NCI-H2107 (cell line): ENCODE measurements at places on chromosomes 11 and 22.

DNA sequence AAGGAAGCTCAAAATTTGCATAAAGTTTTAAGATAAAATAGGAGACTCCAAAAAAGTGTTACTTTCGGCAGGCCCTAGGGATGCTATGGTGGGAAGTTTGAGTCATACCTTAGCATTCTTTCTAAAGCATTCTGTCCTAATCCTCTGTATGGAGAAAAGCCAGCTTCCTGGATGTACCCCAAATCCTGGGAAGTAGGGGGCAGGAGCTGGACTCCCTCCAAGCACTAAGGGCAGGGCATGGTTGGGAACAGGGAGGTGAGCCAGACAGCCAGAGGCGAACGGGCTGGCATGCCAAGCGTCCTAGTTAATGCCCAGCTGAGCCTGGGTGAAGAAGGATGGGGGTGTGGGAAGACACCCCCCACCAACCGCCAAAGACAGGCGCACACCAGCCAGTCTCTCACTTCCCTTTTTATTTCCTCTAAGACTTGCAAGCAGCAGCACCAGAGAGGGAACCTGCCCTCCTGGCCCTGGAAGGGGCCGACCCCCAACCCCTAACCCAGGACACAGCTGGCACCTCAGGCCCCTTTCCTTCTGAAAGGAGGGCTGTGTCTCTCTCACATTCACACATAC, 23.9 kb downstream of the RTN4RL2 start:
- DNase-seq = no peak

GRCh38 chr11:68276861-68277260, 5.1 kb upstream of the C11orf24 start:
- DNase-seq = no peak

DNA sequence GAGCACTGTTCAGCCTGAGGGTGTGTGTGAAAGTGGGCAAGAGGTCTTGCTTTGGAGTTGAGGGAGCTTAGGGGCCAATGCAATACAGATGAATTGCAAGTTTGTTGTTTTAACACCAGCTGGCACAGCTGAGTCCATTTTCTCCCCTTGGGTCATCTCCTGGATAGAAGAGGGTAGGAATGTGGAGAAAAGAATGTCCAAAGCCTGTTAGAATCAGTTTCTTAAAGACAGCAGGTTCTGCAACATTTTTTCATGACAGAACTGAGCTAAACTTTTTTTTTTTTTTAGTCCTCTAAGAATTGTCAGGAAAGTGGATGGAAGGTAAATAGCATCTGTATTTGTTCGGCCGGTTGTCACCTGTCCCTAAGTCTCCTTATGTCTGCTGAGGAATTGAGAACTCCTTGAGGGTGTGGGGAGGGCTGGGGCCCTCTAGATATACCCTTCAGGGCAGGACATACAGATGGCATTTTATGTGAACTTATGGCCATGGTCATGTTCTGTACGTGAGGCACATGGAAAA, 211.1 kb upstream of the CADM1 start:
- DNase-seq = no peak

DNA sequence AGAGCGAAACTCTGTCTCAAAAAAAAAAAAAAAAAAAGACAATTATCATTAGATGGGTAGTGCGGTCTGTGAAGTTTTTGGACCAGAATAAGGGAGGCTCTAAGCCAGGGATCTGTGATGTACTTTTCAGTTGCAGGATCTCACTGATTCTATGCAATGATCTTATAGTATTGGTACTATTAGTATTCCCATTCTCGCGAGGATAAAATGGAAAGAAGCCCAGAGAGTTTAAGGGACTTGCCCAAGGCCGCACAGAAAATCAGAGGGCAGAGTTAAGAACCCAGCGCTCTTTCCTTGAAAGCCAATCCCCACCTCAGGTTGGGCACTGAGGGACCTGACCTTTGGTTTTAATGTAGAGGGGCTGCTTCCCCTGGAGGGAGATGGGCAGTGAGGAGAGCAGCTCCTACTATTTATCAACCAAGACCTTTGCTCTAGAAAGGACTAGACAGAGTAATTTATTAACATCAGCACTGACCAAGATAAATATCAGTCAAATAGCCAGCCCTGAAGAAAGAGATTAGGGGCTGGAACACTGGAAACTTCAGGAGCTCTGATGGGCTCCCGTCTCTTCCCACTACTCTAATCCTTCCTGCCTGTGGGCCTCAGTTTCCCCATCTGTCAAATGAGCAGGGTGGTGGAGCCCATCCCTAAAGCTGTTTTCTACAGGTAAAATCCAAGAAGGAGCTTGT, 6.0 kb downstream of the NIPSNAP1 start:
- DNase-seq = no peak

DNA sequence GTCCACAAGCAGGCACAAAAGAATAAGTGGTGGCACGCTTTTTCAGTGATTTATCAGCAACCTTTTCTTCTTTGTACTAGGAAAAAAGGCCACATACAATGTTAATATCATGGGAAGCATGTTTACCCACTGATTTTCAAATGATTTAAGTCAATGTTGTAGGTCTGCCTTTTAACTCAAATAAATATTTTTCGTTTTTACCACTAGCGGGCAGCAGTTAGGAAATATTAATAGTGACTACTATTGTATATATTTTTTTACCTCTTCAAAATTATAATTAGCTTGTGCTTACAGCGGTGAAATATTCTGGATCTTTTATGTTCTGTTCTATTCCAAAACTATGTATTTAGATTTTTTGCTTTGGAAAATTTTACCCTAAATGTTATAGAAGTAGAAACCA, 6.4 kb upstream of the SLC17A6 start:
- DNase-seq = no peak

DNA sequence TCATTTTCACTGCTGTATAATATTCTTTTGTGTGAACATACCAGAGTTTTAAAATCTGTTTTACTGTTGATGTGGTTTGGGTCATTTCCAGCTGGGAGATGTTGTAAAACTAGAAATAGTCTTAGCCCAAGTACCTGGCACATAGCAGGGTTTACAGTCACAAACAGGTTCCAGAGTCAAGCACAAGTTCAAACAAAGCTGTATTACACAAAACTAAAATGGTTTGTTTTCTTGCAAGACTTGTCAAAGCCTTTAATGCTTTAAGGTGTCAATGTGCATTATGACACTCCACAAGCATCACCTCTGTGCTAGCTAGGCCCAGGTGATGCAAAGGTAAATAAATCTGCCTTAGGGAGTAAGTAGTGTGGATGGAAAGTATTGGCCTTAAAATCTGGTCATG, 379.1 kb downstream of the MN1 start:
- DNase-seq = no peak

DNA sequence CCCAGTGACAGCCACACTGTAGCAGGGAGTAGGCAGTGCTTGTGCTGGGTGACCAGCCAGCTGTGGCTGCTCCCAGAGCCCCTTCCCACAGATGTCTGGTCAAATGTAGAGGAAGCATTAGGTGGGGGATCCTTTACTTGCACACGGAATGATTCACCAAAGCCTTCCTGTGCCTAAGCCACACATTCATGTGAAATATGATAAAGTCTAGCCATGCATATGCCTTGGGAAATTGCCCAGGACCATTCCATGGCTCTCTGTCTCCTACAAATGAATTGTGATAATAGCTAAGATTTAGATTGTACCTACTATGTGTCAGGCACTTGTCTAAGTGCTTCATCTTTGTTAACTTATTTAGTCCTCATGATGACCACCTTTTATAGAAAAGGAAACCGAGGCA, 217.5 kb upstream of the E2F8 start:
- DNase-seq = no peak

DNA sequence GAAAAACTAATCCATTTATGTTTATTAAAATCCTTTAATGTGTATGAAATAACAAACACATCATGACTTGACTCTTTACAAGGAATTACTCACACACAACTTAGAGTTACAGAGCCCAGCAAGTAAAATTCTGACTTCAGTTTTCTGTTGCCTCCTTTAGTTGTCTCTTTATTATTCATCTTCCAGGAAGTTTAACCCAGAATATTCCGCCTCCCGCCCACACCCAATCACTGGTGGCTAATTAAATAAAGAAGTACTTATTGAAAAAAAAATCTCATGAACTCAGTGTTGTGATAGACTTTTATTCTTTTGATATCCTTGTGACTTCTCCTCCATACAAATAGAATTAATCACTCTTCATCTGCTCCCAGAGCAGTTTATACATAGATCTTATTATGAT, 61.9 kb downstream of the MUC15 start:
- DNase-seq = no peak

- no peak for DNase-seq
Observed at GRCh38 chr11:60863550-60864521, 3.5 kb upstream of the ZP1 start.

DNA sequence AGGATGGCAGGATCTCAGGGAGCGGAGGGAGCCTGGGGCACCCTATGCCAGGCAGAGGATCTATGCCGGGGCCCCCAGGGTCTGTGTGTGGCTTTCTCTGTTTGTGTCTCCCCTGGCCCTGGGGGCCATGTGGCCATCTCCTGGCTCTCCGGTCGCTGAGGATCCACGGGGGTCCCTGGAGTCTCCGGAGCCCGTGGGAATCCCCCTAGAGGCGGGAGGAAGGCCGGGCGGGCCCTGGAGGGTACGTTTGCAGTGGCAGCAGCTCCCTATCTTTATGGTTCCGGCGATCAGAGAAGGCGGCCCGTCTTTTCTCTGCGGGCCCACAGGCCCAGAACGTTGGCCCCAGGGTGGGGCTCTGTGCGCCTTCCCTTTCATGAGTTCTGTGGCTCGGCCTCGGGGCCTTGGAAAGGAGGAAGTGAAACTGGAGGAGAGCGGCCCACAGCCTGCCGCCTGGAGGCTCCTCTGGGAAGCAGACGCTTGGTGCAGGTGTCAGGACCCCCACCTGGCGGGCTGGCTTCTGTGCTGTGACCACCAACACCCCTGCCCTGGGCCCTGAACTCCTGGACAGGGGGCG, 82.1 kb downstream of the KCNQ1 start:
- DNase-seq = no peak

GRCh38 chr22:36946421-36947158, 33.2 kb downstream of the CSF2RB start:
- DNase-seq = no peak

DNA sequence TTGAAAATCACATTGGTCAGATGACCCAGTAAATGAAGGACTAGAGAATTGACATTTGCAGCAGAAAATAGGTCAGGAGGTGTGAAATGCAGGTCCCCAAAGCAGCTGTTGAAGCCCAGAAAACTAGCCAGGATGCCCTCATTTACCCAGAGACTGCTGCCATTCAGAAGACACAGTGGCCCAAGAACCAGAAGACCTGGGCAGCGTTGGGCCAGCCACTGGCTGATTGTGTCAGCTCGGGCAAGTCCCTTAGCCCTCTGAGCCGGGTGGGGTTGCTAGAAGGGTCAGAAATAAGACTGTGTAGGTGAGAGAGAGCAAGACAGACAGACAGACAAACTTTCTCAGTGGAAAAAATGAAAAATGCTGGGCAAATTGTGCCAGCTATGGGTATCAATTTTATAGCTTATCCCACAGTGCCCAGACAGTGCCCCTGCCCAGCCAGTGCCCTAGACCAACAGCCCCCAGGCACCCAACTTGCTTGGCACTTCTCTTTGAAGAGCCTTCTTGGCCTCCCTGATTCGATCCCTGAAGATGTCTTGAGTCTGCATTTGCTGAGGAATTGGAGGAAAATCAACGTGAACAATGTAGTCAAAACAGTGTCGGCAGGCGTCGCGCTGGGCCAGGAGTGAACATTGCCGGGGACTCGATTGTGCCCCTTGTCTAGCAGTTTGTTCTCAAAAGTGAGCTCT, 198.3 kb downstream of the MN1 start:
- no peak for DNase-seq

- DNase-seq = no peak
Observed at GRCh38 chr11:56852131-56852530, 103.6 kb upstream of the OR9G4 start.

- DNase-seq = no peak
Observed at GRCh38 chr22:45504373-45505341, 2.0 kb downstream of the FBLN1 start.

DNA sequence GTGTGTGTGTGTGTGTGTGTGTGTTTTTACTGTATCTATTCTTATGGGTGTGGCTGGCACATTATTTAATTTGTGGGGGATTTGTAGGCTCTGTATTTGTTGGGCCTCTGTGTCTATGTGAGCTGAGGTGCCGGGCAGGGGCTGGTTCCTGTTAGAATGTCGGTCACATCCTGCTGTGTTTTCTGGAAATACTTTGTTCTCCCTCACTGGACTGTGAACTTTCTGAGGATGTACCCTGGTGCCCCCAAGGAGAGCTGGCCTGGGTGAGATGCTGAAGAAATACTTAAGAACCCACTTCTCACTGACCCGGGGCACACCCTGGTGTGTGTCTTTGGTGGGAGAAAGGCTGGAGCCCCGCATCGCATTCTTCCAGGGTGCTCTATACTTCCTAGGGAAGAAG, 28.6 kb downstream of the KIAA1671 start:
- no peak for DNase-seq

DNA sequence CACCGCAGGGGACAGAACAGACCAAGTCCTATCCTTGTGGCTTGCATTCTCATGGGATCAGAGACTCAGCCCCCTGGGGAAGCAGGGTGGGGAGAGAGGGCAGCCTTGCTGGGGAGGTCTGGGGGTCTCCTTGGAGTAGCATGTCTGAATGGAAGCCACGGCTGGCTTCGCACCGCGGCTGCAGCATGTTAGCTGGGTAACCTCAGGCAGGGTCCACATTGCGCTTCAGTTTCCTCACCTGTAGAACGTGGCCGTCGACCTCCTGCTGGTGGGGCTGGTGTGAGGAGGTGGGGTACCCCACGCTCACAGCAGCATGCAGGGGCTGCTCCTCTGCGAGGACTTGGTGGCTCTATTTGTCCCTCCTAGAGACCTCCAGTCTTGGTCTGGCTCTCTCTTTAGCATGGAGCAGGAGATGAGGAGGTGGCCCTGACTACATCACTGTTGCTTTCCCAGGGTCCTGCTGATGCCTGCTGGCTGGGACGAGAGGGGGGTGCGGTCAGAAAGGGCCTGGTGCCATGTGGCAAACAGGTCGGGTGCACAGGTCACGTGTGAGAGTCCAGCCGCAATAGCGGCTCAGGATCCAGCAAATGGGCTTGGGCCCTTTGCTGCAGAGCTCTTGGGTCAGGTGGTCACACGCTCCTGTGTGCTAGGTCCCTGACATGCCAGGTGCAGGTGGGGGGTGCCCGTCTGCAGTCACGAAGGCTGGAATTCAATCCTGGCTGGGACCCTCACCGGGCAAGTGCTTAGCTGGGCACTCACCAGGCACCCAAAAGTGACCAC, 35.4 kb upstream of the SMIM38 start:
- DNase-seq = no peak

GRCh38 chr22:31451709-31452571, 37.7 kb downstream of the EIF4ENIF1 start:
- no peak for DNase-seq
